ENCODE measurements at places on chromosomes 11 and 22.

DNA sequence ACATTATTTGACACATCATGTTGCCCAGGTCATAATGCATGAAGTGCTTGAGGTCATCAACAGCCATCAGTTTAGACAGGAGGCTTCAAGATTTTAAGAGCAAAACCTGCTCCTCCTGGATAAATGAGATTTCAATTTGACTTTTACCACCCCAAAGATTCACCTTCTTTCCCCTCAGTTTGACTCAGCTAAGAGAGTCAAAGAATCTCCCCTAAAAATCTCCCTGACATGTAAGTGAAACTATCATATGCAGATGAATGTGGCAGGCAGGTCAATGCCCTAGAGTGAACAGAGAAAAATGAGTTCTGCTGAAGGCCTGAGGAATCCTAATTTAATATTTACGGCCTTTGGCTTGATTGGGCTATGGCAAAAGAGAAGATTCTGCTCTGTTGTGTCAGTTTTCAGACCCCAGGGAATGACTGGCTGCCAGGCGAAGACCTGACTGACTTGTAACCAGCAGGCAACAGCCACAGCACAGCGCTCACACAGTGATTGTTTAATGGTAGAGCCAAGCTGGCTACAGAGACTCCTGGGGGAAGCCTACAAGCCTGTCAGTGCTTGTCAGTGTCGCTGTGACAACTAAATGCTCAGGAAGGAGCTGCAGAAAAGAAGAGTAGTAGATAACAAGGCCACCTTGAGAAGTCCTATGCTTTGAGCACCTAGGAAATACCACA lies 491.2 kb upstream of the LRRC4C start:
- no peak for DNase-seq

- DNase-seq, result no peak
These were observed 802.3 kb downstream of the CNTN5 start for GRCh38 chr11:99822846-99823565.

DNA sequence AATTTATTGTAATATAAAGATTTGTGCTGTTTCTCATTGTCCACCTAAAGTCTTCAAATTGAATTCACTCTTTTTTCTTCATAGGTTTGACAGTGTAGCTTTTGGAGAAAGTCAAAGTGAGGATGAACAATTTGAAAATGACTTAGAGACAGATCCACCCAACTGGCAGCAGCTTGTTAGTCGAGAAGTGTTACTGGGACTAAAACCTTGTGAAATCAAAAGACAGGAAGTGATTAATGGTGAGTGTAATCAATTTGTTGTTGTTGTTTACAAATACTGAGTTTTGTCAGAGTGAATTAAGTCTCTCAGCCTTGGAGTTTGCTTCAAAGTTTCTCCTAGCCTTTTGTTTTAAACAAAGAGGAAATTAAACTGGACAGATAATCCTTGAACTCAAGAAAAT lies 53.6 kb upstream of the GRIK4 start:
- no peak for DNase-seq

DNA sequence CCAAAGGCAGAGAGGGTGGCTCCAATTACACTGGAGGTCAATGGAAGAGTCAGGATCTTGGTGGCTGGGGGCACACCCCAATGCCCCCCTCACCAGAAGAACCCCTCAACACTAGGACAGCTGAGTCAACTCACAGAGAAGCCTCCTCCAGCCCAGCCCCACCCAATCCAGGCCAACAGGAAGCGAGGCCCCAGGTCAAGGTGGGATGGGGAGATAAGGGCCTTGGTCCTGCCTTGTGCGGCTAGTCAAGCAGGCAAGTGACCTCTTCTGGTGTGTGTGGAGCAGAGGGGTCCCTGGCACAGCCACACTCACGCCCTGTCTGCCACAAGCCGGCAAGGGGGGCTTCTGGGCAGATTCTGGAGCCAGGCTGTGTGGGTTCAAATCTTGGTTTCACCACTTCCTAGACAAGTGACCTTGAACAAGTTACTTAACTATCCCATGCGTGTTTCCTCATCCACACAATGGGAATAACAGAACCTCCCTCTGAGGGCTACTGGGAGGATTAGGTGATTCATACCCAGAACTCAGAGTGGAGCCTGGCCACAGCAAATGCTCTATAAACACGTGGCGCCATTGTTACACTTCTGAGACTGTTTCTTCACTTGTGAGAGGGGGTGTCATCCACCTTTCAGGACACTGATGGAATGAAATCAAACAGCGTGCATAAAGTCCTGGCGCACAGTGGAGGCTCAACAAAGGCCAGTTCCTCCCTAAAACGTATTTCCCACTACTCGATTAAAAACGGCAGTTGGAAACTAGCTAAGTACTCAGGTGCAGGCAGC lies 3.2 kb downstream of the TTLL12 start:
- DNase-seq, result no peak
